Stimulated activated CD4-positive, alpha-beta T cell treated with anti-CD3 and anti-CD28 coated beads, Interleukin-1b, Interleukin-23, amount 100 ng/mL, for 4 hours (primary cell): ENCODE measurements at places on chromosomes 3 and 15.

DNA sequence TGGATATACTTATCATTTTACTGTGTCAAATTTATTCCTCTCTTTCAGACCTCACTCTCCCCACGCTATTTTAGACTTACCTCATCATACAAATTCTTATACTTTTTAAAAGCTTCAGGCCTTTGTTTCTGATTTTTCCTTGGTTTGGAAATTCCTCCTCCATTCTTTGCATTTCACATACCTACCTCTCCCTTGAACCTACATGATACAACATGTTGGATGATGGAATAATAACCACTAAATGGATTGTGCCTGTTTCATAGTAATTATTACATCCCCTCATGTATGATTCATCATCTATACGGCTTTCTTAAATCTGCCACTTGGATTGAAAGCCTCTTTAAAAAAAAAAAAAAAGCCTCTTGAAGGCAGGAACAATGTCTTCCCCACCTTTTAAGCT, 24.6 kb downstream of the TRIP4 start:
- DNase-seq, result no peak

GRCh38 chr3:122088531-122088930, 33.4 kb downstream of the CD86 start:
- no peak for DNase-seq

DNA sequence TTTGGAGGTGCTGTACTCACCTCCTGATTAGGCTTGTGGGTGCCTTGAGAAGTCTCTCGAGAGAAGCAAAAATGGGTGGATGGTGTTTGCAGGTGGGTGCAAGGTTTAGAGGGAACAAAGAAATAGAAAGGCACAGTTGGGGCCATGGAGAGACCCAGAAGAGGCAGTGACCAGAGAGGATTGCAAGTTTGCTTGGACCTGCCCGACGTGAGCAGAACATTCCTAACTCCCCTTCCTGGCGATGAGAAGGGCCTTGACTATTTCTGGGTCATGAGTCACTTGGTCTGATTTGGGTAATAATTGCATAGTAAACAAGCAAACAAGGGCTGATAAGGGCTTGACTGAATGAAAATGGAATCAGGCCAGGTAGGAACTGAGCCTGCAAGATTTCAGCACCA, 7.0 kb upstream of the CTSH start:
- no peak for DNase-seq

- DNase-seq, result no peak
These were observed 42.2 kb upstream of the PTX3 start for GRCh38 chr3:157394411-157394810.

DNA sequence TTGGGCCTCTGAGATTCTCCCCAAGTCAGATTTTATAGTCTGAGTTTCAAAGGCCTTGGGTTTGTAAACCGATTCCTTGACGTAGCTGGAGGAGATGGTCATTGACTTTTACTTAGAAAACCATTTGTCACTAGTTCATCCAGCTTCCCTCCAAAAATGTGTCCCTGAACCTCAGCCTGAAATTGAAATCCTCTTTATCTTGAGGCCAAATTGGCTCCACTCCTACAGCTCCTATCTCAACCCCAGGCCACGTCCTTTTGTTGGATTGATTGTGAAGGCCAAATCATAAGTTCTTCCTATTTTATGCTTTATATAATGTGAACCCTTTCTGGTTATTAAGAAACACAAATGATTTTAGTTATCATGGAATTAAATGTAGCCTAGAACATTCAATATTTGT, 193.9 kb upstream of the SUCLG2 start:
- no peak for DNase-seq

DNA sequence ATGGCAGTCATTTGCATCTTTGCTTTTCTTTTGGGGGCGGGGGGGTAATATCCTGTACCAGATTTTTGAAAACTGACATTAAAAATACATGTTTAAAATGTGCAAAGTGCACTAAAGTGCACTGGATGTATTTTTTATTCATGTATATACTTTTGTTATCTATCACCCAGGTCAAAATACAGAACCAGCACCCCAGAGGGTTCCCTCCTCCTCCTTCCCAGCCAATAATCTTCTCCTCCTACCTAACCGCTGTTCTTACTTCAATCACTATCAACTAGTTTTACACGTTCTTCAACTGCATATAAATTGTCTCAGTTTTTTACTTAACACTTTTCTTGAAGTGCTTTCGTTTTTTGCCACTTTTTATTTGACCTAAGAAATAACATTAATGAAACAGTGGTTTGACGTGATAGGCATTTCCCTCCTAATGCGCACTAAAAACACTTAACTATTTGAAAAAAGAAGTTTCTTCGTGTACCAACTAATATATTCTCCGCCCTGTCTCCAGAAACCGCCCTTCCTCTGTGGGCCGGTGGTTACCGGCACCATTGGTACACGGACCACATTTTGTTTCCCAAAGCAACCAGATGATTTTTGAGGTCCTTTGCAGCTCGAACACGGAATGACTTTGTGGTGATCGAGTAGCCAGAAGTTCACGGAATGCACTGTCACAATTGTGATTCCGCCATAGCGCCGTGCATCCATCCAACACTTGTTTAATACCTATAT, 836 bp upstream of the AKAP13 start:
- DNase-seq, result no peak

DNA sequence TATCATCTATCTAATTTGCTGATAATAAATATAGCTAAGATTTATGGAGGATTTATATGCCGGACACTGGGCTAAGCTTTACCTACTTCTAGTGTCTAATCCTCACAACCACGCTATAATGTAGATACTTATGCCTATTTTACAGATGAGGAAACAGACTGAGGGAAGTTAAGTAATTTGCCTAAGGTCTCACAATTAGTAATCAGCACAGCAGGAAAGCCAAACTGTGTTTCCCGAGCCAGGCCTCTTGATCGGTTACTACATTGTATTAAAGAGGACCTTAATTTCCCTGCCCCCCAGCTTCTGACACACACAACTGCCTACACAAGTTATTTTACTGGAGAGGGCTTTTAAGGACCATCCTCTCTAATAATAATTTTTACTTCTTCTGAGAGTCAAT, 40.9 kb downstream of the ONECUT1 start:
- DNase-seq, result no peak

DNA sequence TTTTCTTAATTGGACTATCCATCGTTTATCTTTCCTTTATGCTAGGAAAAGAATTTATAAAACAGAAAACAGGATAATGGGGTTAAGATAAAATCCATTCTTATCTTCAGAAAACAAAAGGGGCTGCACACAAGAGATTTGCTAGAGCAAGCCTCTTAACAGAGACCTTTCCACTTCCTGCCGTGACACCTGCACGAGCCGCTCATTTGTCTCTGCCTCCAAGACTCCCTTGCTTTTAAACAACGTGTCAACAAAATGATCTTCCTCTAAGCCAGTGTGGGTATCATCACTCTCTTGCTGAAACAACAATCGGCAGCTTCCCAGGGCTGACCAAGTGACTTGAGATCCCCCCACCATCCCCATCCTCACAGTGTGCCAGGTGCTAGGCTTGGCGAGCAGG, 33.1 kb downstream of the GABRB3 start:
- no peak for DNase-seq

- peak; percentile 33 for DNase-seq
These were observed 67.7 kb downstream of the SLC30A4 start for GRCh38 chr15:45454814-45455213.

DNA sequence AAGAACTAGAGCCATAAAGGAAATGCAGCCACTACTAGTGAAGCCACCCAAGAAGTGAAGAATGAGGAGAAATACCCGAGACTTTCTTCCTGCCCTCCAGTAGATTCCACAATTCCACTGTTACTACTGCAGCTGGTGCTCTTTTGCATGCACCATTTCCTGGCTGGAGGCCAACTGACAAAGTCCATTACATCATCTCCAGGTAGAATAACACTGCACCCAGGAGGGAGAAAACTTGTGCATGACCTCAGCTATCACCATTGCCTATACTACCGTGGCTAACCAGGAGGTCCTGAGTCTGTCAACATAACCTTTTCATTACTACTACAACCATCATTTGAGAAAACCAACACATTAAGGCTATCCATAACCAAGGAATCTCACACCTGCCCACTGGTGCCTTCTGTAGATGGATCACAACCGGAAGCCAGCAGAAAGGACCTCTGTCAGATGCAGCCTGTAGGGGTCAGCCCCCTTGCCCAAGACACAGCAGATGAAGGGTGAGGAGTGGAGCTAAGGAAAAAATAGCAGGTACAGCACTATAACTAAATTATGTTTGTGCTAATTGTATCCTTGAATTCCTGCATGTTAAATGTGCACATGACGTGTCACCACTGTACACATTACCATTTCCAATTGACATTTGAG, 200.8 kb upstream of the C2CD4B start:
- no peak for DNase-seq

DNA sequence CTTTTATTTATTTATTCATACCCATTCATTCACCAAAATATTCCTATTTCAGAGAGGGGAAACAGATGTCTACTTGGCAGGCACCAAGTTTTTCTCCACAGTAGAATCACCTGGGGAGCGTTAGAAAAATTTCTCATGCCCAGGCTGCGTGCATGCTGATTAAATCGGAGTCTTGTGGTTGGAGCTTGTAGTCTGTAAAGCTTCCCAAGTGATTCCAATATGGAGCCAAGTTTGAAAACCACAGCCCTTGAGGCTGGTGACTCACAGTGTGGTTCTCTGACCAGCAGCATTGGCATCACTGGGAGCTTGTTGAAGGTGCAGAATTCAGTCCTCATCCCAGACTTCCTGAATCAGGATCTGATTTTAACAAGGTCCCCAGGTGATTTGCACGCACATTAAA, 49.7 kb downstream of the PDHB start:
- DNase-seq, result no peak

- DNase-seq, result no peak
These were observed 56.5 kb downstream of the HEG1 start for GRCh38 chr3:124999317-124999716.

DNA sequence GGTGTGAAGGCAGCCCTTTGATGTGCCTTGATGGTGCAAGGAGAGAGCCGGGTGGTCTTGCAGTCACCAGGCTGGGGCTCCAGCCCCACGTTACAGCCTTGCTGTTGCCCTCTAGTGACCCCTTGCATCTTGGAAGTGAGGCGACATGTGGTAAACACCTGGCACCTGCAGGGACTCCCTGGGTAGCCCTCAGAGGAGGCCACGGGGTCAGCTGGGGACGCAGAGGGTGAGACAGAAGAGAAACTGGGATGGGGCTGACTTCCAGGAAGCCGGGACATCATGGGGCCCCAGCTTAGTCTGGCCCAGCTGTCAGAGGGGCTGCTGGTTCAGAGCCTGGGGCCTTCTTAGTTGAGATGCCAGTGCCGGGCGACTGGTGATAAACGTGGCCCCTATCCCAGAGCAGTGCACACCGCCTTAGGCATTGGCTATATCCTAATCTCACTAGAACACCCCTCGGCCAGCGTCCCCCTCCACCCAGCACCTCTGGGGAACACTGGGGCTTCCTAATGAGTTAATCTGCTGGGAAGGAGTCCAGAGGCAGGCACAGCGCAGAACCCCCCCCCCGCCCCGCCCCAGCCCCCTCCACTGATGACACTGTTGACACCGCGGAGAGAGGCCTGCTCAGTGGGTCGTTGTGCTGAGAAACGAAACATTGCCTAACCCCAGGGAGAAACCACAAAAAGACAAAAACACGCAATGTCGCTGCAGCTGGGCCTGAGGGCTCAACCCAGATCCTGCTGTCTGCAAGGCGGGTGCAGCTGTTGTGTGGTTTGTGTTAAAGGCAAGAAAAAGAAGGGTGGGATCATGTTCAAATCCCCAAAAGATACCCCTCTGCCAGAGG, 60.5 kb upstream of the KLF13 start:
- DNase-seq, result peak; percentile 32

DNA sequence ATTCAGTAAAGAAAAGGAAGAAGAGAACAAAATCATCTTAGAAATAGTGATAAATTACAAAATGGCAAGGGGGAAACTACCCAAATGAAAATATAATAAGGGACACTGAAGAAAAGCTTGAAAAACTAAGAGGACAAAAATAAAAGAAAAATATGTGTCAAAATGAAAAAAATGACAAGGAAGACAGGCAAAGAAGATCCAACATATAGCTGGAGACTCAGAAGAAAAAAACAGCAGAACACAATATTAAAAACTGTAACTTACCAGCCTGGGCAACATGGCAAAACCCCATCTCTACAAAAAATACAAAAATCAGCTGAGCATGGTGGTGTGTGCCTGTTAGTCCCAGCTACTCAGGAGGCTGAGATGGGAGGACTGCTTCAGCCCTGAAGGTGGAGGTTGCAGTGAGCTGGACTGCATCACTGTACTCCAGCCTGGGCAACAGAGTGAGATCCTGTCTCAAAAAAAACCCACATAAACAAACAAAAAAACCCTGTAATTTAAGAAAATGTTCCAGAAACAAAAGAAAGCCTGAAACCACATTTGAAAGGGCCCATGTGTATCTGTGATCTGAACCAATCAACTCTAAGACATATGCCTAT, 93.2 kb downstream of the ANO10 start:
- DNase-seq, result no peak

- DNase-seq, result no peak
These were observed 32.6 kb upstream of the ATP11B start for GRCh38 chr3:182760576-182761164.

- DNase-seq, result no peak
These were observed 4.1 kb downstream of the PLA2G4F start for GRCh38 chr15:42152196-42152920.

GRCh38 chr3:113776564-113776963, 29.7 kb downstream of the ATP6V1A start:
- DNase-seq, result no peak

GRCh38 chr3:9409981-9410854, 12.8 kb downstream of the SETD5 start:
- no peak for DNase-seq

- DNase-seq, result no peak
These were observed 78.8 kb upstream of the SLC6A6 start for GRCh38 chr3:14323401-14324223.

DNA sequence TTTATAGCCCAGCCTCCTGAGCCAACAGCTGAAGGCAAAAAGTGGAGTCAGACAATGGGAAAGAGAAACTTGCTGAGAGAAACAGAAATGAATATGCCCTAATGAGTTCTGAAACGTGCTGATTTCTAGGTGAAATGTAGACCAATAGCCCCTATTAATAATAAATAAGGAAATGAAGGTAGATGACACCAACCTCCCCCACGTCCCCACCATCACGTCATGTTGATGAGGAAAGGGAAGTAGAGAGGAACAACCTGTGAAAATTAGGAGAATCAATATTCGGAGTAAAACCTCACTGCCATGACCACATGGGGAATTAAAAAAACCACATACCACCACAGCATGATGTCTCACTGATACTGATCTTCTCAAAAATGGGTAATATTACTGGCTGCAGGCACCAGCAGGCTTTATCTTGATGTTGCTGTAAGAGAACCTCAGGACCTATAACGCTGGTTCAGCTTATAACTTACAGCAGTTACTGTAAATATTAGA, 64.0 kb downstream of the KAT2B start:
- peak; percentile 6 for DNase-seq

DNA sequence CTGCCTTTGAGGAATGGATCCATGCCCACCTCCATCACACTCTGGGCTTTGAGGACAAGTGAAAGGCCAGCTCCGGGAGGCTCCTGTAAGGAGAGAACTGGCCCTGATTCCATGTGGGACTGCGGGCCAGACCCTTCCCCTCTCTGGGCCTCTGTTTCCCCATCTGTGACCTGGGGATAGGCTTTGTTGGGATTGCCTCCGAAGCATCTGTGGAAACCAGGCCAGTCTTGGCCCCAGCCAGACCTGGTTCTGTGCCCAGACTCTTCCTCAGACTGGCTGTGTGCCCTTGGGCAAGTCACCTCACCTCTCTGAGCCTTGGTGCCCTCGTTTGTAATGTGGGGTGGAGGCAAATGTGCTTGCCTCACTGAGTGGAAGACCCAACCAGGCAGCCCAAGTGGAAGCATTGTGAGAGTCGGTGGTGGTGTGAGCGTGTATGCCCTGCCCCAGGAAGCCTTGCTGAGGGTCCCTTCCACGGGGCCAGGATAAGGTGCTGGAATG, 21.0 kb upstream of the SEC13 start:
- DNase-seq, result no peak
